NCI-H1048 (cell line): ENCODE measurements at places on chromosomes 12 and 14.

GRCh38 chr14:23660290-23661226, 24.4 kb downstream of the DHRS2 start:
- no peak for DNase-seq

GRCh38 chr14:38618514-38618913, 362.6 kb upstream of the CLEC14A start:
- no peak for DNase-seq

DNA sequence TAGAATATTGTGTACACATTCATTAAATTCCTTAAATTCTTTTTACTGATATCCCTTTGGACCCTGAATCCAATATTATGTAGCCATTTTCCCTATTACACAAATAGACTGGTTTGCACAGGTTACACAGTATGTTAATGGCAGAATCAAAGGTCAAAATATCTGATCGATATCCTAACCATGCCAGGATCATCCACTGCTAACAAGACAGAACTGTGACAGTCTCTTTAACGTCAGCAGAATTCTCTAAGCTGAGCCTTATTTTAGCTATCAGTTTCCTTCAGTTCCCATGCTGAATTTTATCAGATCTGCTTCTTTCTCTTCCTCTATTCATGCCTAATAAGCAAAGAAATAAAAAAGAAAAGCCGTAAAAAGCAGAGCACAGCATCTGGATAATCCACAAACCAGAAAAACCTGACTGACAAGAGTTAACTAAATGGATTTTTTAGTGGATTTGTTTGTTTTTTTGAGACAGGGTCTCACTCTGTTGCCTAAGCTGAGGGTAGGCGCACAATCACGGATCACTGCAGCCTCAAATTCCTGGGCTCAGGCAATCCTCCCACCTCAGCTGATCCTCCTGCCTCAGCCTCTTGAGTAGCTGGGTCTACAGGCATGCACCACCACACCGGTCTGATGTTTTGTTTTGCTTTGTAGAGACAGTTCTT, 130.4 kb downstream of the PAWR start:
- DNase-seq: no peak

GRCh38 chr12:49705479-49706134, 1.6 kb downstream of the FMNL3 start:
- DNase-seq: no peak

DNA sequence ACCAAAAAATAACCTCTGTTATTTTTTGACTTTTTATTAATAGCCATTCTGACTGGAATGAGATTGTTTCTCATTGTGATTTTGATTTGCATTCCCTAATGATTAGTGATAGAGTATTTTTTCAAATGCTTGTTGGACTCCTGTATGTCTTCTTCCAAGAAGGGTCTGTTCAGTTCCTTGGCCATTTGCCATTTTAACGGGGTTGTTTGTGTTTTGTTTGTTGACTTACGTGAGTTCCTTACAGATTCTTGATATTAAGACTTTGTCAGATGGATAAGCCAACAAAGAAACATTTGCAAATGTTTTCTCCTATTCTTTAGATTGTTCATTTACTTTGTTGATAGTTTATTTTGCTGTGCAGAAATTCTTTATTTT, 651.6 kb upstream of the LRFN5 start:
- DNase-seq: no peak

- no peak for DNase-seq
Observed at GRCh38 chr14:92122351-92122677, 545 bp downstream of the CPSF2 start.

- peak; percentile 26 for DNase-seq
Observed at GRCh38 chr12:14260011-14260993, 105.2 kb upstream of the ATF7IP start.

DNA sequence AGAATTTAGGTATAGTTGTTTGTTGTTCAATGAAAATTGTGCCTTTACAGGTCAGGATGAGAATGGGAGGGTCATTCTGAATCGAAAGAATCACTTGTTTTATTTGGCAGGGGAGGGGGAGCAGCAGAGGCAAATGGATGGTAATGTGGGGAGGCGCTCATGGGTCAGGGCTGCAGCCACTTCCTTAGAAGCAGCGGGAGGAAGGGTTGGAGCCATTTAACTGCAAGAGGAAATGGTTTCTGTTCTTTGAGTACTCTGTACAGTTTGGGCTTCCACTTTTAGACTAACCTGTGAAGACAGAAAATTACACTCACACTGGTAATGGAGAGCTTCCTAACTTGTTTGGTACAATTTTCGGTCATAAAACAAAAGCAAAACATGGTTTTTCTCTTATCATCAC, 57.2 kb downstream of the PIWIL1 start:
- no peak for DNase-seq

DNA sequence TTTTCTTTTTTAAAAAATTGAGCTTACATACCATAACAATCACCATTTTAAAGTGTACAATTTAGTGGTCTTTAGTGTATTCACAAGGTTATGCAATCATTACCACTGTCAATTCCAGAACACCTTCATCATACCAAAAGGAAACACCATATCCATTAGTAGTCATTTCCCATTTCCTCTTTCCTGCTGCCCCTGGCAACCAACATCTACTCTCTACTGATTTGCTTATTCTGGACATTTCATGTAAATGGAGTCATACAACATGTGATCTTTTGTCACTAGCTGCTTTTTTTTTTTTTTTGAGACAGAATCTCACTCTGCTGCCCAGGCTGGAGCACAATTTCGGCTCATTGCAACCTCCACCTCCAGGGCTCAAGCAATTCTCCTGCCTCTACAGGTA, 66.8 kb upstream of the CFL2 start:
- no peak for DNase-seq

GRCh38 chr14:33250963-33251362, 312.3 kb downstream of the NPAS3 start:
- DNase-seq: no peak

DNA sequence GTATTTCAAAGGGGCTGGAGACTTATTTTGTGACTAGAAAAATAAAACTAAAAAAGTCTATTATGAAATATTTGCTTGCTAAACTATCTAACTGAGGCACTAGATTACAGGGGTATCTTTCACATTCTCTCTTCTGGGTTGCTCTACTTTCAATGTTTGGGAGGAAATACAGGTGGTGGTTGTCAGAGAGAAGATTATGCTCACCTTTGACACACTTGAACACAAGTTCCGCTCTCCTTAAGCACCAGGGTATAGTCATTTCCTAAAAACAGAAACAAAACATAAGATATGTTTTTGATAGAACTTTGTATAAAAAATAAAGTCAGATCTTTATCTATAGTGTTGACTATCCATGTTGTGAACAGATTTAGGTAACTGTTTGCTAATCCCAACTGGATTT, 45.4 kb upstream of the FGF6 start:
- no peak for DNase-seq

DNA sequence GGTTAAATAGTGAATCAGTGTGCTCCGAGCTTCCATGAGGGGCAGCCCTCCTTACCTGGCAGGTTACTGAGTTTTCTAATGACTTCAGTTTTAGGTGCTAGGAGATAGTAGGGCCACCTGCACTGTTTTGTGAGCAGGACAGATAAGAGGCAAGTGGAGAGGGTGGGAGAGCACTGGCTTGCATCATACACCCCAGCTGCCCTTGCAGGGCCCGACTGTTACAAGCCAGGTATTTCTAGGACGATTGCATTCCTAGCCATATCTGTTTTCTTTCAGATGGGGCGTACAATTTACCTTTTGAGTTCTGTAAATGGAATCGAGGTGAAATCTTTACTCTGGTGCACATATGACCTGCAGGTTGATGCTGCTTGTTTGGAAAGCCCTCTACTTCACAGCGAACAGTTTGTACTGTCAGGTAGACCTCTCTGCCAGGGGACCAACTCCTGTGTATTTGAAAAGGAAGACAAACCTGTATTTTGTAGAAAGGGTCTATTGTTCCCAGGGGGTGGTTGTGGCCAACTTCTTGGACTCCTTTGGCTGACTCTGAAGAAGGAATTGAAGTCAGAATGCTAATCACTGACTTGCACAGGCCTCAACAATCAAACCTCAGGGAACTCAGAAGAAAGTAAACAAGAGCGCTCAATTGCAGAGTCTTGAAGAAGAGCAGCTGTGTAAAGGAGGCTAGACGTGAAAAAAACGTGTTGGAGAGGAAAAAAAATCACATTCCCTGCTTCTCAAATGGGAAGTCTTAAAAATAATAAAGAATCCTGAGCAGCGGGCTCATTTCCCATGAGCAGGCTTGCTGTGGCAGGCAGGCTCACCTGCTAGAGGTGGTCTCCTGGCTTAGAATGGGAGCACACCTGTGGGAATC, 57.3 kb downstream of the ETV6 start:
- no peak for DNase-seq

- no peak for DNase-seq
Observed at GRCh38 chr12:62320054-62320453, 59.9 kb downstream of the USP15 start.
